ENCODE measurements at places on chromosomes 13 and 19.

GRCh38 chr13:44417446-44417845 is 43.8 kb downstream of the SERP2 start:
- H3K36me3 ChIP-seq: no peaks in the 10 kb centered on the region
- no peak overlapping the region for H3K4me3 ChIP-seq
- no peak for DNase-seq
- no peak overlapping the region for H3K27ac ChIP-seq
- no peaks in the 10 kb centered on the region for H3K27me3 ChIP-seq

DNA sequence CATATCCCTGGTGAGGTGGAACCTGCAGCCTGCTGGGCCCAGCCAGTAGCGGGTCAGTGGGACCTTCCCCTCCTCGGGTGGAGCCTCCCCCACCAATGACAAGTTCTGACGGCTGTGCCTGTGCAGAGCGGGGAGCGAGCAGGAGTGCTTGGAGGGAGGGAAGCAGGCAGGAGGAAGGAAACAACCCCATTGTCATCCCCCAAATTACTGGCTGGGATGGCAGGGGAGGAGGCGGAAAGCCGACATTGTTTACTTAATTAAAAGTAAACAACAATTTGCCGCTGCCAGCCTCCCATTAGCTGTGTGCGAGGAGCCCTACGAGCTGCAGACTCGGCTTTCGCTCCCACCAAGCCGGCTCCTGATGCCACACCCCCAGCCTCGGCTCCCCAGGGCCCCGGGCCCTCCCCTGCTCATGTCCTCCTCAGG is 45.5 kb downstream of the LYL1 start:
- H3K36me3 ChIP-seq: no peaks in the 10 kb centered on the region
- no peak for DNase-seq
- H3K4me3 ChIP-seq: no peak overlapping the region
- H3K4me1 ChIP-seq: peaks cover 97% of the 10 kb centered on the region
- H3K27ac ChIP-seq: peak overlapping the region; percentile 99

DNA sequence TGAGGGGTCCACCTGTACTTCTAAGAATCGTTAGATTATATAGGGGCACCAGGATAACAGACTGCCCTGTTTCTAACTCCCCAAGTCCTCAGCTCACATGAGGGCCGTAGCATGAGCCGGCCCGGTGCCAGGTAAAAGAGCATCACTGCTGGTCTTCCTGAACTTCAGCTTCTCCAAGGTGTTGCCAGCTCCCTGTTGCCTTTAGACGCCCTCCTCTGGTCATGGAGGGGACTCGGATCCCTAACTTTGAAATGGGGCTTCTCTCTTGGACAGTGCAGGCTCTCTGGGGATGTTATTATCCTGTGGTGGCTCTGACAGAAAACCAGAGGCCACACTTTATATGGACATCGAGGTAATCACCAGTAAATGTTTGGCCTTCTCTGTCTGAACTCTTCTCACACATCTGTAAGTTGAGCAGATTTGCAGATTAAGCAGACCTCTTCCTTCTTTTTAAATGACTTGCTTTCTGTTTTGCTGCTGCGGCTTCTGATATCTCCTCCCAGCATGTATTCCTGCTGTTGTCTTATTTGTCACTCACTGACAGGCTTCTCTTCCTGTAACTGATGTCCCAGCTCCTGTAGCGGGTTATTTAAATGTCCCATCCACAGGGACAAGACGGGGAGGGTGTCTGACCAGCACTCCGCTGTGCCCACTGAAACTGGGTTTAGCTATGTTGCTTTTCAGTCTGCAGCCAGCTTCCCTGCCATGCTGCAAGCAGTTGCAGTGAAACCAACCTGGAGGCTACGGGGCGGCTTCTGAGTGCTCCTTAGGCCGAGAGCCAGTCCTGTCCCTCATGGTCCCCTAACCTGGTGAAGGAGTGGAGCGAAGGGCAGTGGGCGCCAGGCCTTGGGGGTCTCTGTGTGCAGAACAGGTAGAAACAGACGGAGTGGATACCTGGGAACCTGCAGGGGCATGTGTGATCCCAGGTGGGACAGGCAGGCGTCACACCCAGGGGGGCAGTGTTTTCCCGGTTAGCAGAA is 39.2 kb downstream of the TSSK6 start:
- H3K36me3 ChIP-seq: no peaks in the 10 kb centered on the region
- no peaks in the 10 kb centered on the region for H3K27me3 ChIP-seq
- DNase-seq: no peak
- H3K27ac ChIP-seq: no peak overlapping the region
- no peak overlapping the region for H3K4me3 ChIP-seq

DNA sequence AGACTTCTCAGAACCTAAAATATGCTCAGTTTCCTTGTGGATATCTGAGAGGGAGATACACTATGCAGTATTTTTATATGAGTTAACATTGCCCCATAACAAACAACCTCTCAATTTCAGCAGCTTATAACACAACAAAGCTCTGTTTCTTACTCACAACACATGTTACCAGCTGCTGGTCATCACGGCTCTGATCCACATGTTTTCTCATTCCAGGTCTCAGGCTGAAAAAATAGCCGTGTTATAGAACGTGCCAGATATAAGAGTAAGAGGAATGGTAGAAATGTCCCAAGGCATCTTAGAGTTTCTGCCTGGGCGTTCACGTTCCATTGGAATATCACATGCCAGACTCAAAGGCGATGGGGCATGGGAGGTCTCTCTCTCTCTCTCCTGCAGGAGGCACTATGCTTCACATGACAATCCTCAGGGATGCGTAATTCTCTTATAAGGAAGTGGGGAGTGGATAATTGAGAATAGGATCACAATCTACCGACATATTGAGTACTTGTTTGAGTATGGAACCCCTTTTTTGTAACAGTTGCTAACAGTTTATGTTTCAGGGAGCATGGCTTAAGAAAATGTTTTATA is 246.6 kb downstream of the NHLRC3 start:
- H3K27ac ChIP-seq: no peak overlapping the region
- H3K4me3 ChIP-seq: no peak overlapping the region
- DNase-seq: no peak
- H3K4me1 ChIP-seq: no peaks in the 10 kb centered on the region
- H3K27me3 ChIP-seq: no peaks in the 10 kb centered on the region
- no peaks in the 10 kb centered on the region for H3K36me3 ChIP-seq

- no peaks in the 10 kb centered on the region for H3K36me3 ChIP-seq
- no peaks in the 10 kb centered on the region for H3K4me1 ChIP-seq
- H3K4me3 ChIP-seq: no peak overlapping the region
- no peak overlapping the region for H3K27ac ChIP-seq
Observed at GRCh38 chr13:36124236-36124822, 6.9 kb downstream of the DCLK1 start.

DNA sequence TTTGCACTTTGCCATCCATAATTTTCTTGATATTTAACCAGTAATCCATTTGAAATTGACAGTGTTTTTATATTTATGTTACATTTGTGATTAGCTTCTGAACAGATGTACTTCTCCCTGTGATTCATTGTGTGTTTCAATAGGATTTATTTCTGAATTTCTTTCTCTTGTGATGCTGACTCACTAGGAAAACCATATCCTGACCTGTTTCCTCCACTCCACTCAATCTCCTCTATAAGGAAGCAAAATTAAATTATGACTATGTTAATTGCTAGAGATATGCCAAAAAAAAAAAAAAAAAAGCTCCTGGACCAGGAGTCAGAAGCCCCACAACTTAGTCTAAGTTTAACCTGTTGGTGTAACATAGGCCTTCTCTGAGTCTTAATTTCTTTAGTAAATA is 614.6 kb upstream of the SPRY2 start:
- no peaks in the 10 kb centered on the region for H3K4me1 ChIP-seq
- H3K27ac ChIP-seq: no peak overlapping the region
- H3K36me3 ChIP-seq: no peaks in the 10 kb centered on the region
- H3K4me3 ChIP-seq: no peak overlapping the region

- H3K36me3 ChIP-seq: no peaks in the 10 kb centered on the region
- no peaks in the 10 kb centered on the region for H3K4me1 ChIP-seq
- DNase-seq: no peak
- no peak overlapping the region for H3K4me3 ChIP-seq
- H3K27ac ChIP-seq: no peak overlapping the region
- H3K27me3 ChIP-seq: no peaks in the 10 kb centered on the region
Observed at GRCh38 chr13:22263185-22263584, 592.3 kb downstream of the FGF9 start.

DNA sequence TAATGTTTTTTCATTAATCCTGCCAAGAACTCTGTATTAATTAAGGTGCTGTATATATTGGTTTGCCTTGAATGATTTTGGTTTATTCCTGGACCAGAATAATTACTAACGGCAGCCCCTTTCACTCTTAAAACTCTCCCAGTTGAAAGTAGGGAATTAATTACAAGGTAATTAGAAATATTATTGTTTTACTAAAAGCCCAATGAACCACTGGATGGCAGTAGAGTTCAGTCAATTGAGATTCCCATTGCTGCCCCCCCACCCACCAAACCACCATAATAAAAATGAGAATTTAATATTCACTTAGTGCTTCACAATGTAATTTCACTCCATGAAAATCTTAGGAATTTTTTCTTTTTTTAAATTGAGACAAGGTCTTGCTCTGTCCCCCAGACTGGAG is 13.7 kb downstream of the WBP4 start:
- peaks cover 20% of the 10 kb centered on the region for H3K36me3 ChIP-seq
- DNase-seq: no peak
- no peak overlapping the region for H3K4me3 ChIP-seq
- H3K27ac ChIP-seq: no peak overlapping the region

- H3K27me3 ChIP-seq: no peaks in the 10 kb centered on the region
- H3K27ac ChIP-seq: no peak overlapping the region
- H3K4me3 ChIP-seq: no peak overlapping the region
- no peaks in the 10 kb centered on the region for H3K36me3 ChIP-seq
Observed at GRCh38 chr13:73288596-73288995, 229.8 kb downstream of the KLF5 start.

- H3K36me3 ChIP-seq: no peaks in the 10 kb centered on the region
- no peak for DNase-seq
- no peaks in the 10 kb centered on the region for H3K27me3 ChIP-seq
Observed at GRCh38 chr13:27388241-27388640, 36.2 kb upstream of the GTF3A start.

DNA sequence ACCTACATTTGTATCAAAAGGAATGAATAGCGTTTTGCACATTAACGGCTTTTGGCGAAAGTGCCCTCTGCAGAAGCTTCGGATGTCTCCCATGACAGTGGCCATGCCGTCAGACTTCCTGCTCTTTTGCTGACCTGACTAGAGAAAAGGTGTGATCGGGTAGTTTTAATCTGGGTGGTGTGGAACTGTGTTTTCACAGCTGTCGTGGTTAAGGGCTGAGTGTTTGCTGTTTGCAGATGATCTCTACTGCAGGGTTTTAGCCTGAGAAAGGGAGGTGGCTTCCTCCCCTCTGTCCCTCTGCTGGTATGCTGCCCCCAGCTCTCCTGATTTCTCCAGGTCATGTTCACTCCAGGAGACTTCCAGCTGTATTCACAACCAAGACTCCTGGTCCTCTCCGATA is 22.4 kb downstream of the ZNF71 start:
- H3K4me1 ChIP-seq: no peaks in the 10 kb centered on the region
- no peaks in the 10 kb centered on the region for H3K36me3 ChIP-seq
- no peak overlapping the region for H3K27ac ChIP-seq

GRCh38 chr13:46124967-46125933 is 20.4 kb upstream of the CPB2 start:
- no peaks in the 10 kb centered on the region for H3K36me3 ChIP-seq
- DNase-seq: no peak
- H3K27ac ChIP-seq: no peak overlapping the region
- H3K27me3 ChIP-seq: no peaks in the 10 kb centered on the region
- no peaks in the 10 kb centered on the region for H3K4me1 ChIP-seq

DNA sequence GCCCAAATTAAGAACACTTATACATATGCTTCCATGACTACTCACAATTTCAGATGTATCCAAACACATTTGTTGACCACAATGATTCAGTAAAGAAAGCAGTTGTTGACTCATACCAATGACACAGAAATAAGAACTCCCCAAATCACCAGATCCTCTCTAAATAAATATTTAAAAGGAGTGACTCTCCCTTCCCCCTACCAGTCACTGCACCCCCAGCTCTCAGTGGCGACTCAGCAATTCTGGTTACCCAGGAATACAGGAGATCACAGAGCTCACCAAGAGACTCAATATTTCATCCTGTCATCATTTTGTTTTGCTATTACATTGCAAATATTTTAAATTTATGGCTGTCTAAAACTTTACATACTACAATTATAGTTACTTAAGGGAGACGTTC is 131.5 kb downstream of the RGCC start:
- no peaks in the 10 kb centered on the region for H3K27me3 ChIP-seq
- peak; percentile 77 for DNase-seq
- H3K4me3 ChIP-seq: no peak overlapping the region
- no peaks in the 10 kb centered on the region for H3K36me3 ChIP-seq
- no peak overlapping the region for H3K27ac ChIP-seq
- H3K4me1 ChIP-seq: no peaks in the 10 kb centered on the region

GRCh38 chr13:19185865-19186645 is 4.4 kb upstream of the TUBA3C start:
- DNase-seq: no peak
- H3K27ac ChIP-seq: no peak overlapping the region
- no peaks in the 10 kb centered on the region for H3K36me3 ChIP-seq

- H3K27ac ChIP-seq: no peak overlapping the region
- H3K4me1 ChIP-seq: no peaks in the 10 kb centered on the region
- H3K27me3 ChIP-seq: no peaks in the 10 kb centered on the region
- DNase-seq: no peak
- H3K36me3 ChIP-seq: no peaks in the 10 kb centered on the region
Observed at GRCh38 chr13:105410602-105411001, 1124.9 kb downstream of the EFNB2 start.

- H3K36me3 ChIP-seq: no peaks in the 10 kb centered on the region
- no peak for DNase-seq
- no peak within 1 kb of the TSS for H3K27ac ChIP-seq
- H3K4me3 ChIP-seq: peak within 1 kb of the TSS; percentile 48
- no peaks in the 10 kb centered on the region for H3K4me1 ChIP-seq
- peaks cover 2% of the 10 kb centered on the region for H3K27me3 ChIP-seq
Observed at GRCh38 chr13:46211483-46212351, at the start of gene LRRC63. Gene LRRC63, plus strand, starts transcription at chr13:46211928. Its CDS starts 1,107 bp downstream, at chr13:46213035.

GRCh38 chr19:50943074-50943828 is 9.6 kb downstream of the KLK5 start:
- H3K27ac ChIP-seq: no peak overlapping the region
- no peaks in the 10 kb centered on the region for H3K4me1 ChIP-seq
- H3K4me3 ChIP-seq: no peak overlapping the region
- H3K36me3 ChIP-seq: no peaks in the 10 kb centered on the region

GRCh38 chr13:85799097-85799582 is at the start of gene SLITRK6:
Gene SLITRK6, minus strand, starts transcription at chr13:85799419. Its CDS starts 2,911 bp downstream, at chr13:85796508.
- no peaks in the 10 kb centered on the region for H3K36me3 ChIP-seq
- H3K27ac ChIP-seq: peak within 1 kb of the TSS; percentile 7
- H3K27me3 ChIP-seq: no peaks in the 10 kb centered on the region
- peak within 1 kb of the TSS; percentile 47 for H3K4me3 ChIP-seq

GRCh38 chr19:1591421-1592023 is 1.1 kb downstream of the MBD3 start:
- peak overlapping the region; percentile 82 for H3K4me3 ChIP-seq
- H3K27me3 ChIP-seq: no peaks in the 10 kb centered on the region
- H3K27ac ChIP-seq: peak overlapping the region; percentile 95

DNA sequence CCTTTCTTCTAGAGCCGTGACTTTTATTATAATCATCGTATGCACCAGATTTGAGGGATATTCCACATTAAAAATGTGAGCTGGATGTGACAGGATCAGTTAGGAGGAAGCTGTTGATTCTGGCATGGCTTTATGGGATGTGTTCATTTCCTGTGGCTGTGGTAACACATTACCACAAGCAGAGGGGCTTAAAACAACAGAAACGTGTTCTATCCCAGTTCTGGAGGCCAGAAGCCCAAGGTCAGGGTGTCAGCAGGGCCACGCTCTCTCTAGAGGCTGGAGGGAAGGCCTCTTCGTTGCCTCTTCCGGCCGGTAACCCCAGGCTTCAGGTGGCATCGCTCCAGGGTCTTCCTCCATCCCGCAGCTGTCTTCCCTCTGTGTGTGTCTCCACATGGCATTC is 14.5 kb downstream of the MED25 start:
- no peaks in the 10 kb centered on the region for H3K4me1 ChIP-seq
- H3K4me3 ChIP-seq: no peak overlapping the region
- H3K27me3 ChIP-seq: no peaks in the 10 kb centered on the region
- H3K36me3 ChIP-seq: no peaks in the 10 kb centered on the region
- no peak overlapping the region for H3K27ac ChIP-seq
